Brain microvascular endothelial cell (primary cell): ENCODE measurements at places on chromosomes 6 and 20.

DNA sequence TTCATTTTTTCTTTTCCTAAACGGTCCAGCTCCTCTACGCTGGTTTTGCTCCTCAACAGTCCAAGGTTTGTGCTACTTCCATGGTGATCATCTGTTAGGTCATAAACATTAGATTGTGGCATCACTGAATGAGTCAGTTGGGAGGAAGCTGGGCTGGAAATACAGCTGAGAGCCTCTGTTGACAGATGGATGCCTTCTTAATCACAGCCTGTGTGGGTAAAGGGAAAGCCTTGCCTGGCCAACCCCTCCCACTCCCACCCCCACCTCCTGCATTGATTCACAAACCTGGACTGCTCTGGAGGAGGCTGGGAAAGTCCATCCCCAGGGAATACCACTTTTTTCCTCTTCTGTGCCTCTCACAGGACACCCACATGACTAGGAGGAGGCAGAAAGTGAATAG lies 180.6 kb upstream of the CCN2 start:
- DNase-seq: peak; percentile 99

- DNase-seq: no peak
Measured at GRCh38 chr6:125809570-125810170, 18.9 kb downstream of the NCOA7 start.

- DNase-seq: peak; percentile 40
Measured at GRCh38 chr6:42963855-42964605, 3.5 kb downstream of the GNMT start.

- no peak for DNase-seq
Measured at GRCh38 chr6:65570340-65570739, 136.7 kb downstream of the EYS start.

DNA sequence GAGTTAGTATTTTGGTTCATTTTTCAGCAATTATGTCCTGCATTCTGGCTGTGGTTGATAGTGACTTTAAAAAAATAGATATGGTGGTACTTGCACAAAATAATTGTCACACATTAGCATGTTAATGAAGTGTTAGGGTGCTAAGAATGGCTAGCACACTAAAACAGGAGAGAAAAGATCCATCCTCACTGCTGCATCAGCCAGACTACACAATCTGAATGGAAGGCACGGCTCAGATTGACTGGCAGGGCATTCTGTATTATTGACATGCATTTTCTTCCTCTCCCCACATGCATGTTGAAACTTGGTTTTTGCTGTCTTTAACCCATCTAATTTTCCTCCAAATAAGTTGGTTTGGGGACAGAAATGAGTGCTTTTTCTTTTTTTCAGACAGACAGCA lies 306.3 kb downstream of the PRL start:
- no peak for DNase-seq

- no peak for DNase-seq
Measured at GRCh38 chr20:38671701-38672292, 52.5 kb upstream of the SLC32A1 start.

- DNase-seq: no peak
Measured at GRCh38 chr20:25076201-25076600, 5.7 kb downstream of the VSX1 start.

- DNase-seq: no peak
Measured at GRCh38 chr6:161094955-161095354, 103.4 kb downstream of the MAP3K4 start.

DNA sequence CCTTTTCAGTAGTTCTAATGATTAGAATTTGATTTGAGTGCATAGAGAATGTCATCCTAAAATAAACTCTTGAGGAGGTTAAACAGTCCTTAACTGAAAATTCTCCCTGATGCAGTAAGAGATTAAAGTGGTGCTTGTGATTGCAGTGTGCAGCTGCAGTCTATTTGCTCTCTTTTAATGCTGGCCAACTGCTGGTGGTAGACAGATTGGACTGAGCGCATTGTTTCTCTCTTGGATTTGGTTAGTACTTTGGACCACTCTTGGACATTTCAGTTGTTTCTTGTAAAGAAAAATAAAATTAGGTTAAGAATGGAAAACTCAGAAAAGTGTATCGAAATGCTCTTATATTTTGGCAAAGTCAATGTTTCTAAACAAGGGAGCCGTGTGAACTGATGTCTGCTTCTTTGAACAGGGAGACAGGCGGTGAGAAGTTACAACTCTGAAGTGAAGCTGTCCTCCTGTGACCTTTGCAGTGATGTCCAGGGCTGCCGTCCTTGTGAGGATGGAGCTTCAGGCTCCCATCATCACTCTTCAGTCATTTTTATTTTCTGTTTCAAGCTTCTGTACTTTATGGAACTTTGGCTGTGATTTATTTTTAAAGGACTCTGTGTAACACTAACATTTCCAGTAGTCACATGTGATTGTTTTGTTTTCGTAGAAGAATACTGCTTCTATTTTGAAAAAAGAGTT lies 127.2 kb downstream of the CD109 start:
- DNase-seq: no peak

DNA sequence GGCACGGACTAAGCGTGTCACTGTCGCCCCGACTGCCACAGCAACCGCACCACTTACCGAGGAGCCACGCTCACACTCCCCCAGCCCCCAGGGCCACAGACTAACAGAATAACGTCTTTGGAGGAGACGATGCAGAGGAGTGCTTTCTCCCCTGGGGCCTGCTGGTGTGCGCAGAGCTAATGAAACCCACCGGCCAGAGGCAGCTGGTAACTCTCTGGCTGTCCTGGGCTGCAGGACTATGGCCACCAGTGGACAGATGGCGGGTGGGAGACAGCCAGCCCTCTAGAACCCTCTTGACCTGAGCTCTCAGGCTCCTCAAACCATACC lies 228.0 kb downstream of the DLL1 start:
- no peak for DNase-seq

DNA sequence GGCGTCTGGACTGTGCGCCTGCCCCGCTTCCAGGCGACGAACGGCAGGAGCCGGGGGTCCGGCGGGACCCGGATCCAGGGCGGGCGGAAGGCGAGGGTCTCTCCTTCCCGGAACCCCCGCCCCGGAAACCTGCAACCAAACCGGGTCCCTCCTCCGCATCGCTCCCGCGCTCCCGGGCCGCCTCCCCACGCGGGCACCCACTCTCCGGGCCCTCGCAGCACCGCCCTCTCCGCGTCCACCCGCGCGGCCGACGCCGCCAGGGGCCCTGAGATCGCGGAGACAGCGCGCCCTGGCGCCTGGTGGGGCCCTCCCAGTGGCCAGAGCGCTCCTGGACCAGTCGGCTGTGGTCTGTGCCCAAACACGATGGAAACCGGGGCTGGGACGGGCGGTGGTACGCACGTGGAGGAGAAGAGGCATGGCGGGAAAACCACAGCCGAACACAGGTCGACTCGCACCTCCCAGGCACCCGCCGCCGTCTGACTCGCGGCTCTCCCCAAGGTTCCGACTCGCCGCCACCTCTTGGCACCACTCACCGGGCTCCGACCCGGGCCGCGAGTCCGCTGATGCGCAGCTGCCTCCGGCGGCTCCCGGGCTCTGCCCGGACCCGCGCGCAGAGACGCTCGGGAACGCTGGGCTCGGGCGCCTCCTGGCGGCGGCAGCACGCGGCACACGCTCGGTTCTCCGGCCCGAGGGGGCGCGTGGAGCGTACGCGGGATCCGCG lies 7.9 kb downstream of the NKX2-2 start:
- no peak for DNase-seq

- no peak for DNase-seq
Measured at GRCh38 chr20:46946796-46947195, 52.2 kb downstream of the EYA2 start.

GRCh38 chr20:1163105-1163504 lies 21.7 kb downstream of the TMEM74B start:
- DNase-seq: no peak

DNA sequence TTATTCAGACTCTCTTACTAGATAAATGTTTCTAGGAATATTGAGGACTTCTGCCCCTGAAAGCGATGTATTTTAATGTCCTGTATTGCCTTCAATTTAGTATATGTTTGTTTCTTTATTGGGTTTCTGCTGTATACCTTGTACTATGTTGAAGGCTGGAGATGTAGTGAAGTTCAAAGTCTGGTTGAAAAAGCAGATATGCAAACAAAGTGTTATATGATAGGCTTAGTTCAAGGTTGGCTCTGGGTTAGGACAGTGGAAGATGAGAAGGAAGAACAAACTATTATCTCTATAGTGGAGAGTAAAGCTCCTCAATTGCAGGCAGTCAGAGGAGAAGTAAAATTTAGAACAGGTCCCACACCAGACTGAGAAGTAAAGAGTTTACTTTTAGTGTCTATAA lies 36.3 kb upstream of the ADGRG6 start:
- no peak for DNase-seq

DNA sequence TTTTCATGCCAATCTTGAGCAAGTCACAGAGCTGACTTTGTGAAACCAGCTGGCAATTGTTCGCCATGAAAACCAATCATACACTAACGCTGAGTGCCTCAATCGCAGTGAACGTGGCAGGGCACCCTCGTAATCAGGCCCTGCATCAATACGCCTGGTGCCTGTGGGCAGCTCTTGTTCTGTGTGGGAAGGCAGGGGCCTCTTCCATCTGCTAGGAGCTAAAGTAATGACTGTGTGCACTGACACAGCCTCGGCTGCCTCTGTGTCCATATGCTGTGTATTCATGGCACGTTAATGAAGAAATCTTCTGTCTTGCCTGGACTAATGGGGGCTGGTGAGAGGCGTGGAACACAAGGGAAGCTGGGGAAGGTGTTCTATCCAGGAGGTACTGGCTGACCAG lies 27.8 kb upstream of the SYNDIG1 start:
- no peak for DNase-seq

DNA sequence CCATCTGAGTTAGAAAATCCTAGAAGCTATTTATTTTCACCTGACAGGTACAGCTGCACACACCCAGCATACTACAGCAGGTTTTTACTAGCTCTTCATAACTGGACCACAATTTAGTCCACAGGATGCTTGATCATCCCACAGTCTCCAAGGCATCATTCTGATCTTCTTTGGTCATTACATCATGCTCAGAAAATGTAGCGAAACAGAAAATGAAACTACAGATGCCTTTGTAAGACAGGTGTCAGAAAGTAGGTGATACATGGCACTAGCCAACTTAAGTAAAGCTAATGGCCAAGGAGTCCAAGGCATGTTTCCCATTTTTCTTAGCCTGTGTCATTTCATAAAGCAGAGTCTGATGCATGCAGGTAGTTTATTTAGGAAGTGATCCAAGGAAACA lies 102.3 kb downstream of the HTR1B start:
- no peak for DNase-seq

GRCh38 chr6:90087106-90087833 lies 193.0 kb downstream of the GJA10 start:
- DNase-seq: no peak

- no peak for DNase-seq
Measured at GRCh38 chr20:44856442-44856841, 29.1 kb upstream of the YWHAB start.

GRCh38 chr6:36722365-36722764 lies 24.7 kb downstream of the RAB44 start:
- DNase-seq: no peak

DNA sequence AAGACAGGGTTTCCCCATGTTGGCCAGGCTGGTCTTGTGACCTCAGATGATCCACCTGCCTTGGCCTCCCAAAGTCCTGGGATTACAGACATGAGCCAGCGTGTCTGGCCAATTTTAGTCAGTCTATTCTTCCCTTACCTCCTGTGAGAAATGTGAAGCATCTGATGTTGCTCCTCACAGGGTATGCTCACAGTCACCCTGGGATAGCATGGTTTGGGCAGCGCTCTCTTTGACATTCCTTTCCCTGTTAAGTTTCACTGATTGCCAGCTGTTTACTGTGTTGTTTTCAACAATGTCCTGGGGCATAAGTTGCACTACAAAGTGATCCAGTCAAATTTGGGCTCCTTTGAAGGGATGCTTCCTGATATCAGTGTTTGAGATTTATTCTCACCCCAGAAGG lies 13.1 kb downstream of the CDC5L start:
- DNase-seq: no peak

- peak; percentile 98 for DNase-seq
Measured at GRCh38 chr6:85464260-85464644, 14.4 kb downstream of the NT5E start.

GRCh38 chr6:25287941-25288340 lies 8.8 kb downstream of the CARMIL1 start:
- DNase-seq: no peak

- no peak for DNase-seq
Measured at GRCh38 chr20:59297686-59298085, 2.7 kb upstream of the EDN3 start.

DNA sequence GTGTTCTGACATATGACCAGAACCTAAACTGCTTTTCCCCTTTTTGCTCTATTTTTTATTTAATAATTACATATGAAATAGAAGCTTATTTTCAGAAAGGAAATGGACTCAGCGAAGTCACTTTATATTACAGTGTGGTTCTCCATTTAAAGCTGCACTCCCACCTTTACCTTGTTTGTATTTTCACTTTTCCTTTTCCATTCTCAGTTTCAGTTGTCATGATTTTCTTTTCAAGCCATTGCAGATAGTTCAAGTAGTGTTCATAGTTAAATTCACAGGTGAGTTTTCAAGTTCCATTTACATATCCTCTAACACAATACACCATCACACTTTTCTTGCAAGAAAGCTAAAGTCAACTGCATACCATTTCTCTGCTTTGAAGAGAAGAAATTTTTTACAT lies 400.2 kb downstream of the HACE1 start:
- DNase-seq: no peak

DNA sequence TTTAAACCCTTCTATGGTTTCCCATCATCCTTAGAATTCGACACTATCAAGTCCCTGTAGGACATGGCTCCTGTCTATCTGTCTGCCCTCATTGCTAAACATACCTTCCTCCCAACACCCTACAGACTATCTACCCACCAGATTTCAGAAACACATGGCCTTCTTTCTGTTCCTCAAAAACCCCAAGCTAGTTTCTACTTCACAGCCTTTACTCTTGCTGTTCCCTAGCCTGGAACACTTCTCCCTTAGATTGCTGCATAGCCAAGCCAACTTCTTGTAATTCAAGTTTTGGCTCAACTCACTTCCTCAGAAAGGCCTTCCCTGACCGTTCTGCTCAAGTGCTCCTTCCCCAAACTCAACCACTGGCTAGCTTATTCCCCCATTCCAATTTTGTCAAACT lies 156.2 kb downstream of the BTBD9 start:
- no peak for DNase-seq

DNA sequence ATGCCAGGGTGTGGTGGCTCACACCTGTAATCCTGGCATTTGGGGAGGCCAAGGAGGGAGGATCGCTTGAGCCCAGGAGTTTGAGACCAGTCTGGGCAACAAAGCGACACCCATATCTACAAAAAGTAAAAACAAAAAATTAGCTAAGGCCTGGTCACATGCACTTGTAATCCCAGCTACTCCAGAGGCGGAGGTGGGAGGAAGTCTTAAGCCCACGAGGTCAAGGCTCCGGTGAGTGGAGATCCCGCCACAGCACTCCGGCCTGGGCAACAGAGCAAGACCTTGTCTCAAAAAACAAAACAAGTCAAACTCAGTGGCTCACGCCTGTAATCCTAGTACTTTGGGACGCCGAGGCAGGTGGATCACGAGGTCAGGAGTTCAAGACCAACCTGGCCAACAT lies 35.6 kb downstream of the SRSF3 start:
- no peak for DNase-seq

DNA sequence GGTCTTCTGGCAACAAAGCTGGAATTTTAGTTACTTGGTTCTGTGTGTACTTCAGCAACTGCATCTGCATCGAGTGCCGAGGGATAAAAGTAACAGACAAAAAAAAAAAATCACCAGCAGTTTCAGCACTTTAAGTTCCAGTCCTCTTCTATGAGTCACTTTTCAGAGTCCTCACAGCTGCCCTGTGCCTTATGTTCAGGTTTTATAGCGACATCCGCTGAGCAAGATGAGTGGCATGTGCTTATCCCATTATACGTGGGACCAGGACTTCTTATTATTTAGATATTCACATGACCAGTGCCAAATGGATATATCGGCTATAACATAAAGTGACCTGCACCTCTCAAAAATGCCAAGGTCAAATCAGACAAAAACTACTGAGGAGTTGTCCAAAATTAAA lies 242.9 kb downstream of the FOXA2 start:
- DNase-seq: no peak
